ENCODE measurements at places on chromosomes 7 and 10.

DNA sequence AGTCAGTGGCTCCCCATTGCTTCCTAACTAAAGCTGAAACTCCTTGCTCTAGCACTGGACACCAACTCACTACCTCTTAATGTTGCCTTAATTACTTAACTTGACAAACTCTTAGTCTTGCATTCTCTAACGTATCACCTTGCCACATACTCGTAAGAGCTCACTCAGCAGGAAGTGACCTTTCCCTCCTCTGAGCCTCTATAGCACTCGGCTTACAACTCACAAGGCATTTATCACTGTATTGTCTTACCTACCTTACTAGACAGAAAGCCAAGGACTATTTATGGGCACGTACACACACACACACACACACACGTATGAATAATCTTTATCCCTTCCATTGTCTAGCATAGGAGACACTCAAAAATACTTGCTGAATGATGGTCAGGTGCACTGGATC is 21.2 kb downstream of the CEP41 start:
- DNase-seq, result no peak

- no peak for DNase-seq
Measured at GRCh38 chr7:99557940-99558305, 519 bp upstream of the ZNF655 start.

- no peak for DNase-seq
Measured at GRCh38 chr10:51640120-51640819, 59.1 kb downstream of the CSTF2T start.

DNA sequence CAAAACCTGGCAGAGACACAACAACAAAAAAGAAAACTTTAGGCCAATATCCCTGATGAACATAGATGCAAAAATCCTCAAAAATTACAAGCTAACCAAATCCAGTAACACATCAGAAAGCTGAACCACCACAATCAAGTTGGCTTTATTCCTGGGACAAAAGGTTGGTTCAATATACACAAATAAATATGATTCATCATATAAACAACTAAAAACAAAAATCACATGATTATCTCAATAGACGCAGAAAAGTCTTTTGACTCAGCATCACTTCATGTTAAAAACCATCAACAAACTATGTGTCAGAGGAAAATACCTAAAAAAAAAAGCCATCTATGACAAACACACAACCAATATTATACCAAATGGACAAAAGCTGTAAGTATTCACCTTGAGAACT is 283.5 kb downstream of the THSD7A start:
- DNase-seq, result no peak

DNA sequence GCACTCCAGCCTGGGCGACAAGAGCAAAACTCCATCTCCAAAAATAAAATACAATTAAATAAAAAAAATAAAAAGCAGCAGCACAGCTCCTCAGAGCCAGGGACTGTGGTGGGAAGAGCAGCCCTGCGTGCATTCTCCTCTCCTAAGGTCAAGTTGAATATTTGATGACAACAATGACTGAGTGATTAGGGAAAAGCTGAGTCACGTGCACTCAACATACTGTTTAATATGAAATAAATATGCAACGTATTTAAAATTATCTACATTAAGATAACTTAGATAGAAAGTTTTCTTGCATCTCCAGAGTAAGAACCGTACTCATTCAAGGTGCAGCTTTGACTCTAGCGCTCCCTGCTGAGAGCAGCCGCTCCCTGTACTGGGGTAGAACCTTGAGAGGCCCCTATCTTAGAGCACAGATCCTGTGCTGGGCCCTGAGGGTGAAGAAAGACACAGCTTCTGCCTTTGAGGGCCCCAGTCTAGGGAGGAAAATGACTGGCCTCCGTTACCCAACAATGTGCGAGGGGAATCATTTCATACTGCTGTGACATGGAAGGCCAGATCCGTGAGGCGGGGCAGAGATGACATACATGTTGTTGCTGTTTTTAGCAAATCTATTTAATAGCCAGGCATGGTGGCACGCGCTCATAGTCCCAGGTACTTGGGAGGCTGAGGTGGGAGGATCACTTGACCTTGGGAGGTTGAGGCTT is 81.1 kb downstream of the SVIL start:
- no peak for DNase-seq

GRCh38 chr7:24727154-24728120 is 29.8 kb downstream of the GSDME start:
- no peak for DNase-seq

GRCh38 chr10:630581-631073 is 58.8 kb downstream of the DIP2C start:
- DNase-seq, result no peak

DNA sequence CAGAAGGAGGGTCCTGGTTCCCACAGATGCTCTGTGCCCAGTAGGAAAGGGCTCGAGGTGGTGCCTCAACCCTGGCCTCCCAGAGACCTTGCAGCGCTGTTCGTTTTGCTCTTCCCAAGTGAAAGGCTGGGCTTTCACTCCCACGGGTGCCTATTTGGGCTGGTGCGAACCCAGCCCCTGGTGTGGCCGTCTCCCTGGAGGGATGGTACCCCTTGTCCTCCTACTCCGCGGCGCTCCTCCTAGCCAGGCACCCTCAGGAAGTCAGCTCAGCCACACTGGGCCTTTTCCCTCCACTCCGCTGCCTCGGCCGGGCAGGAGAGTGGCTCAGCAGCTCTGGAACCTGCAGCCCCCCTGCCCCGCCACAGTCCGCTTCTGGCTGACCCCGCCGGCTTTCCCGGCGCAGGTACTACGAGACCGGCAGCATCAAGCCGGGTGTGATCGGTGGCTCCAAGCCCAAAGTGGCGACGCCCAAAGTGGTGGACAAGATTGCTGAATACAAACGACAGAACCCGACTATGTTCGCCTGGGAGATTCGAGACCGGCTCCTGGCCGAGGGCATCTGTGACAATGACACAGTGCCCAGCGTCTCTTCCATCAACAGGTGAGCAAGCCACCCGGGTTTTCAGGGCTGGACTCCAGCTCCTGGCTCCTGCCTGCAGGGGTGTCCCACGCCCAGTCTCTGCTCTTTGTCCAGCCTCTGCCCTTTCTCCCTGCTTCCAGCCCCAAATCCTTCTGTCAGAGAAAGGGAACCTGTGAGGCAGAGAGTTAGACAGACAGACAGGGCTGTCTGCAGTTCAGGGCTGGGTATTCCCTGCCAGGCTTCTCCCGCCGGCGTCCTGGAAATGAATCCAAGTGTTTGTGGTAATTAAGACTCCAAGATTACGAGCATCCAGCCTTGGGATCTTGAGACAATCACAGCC is 5.2 kb downstream of the PAX2 start:
- DNase-seq, result no peak

DNA sequence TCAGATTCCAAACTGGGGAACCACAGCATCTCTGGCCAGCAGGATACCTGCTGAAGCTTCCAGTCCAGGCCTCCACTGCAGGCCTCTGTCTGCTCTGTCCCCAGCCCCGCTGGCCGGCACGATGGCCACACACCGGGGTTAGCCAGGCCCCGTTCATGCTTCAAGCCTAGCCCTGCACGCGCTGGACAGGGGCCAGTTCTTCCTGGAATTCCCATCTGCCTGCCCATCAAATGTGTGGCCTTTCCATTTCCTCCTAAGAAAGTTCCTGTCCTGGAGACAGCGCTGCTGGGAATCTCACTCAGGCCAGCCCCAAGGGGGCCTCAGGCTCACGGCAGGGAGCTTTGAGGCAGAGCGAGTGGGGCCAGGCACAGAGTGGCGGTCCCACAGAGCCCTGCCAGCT is 18.0 kb downstream of the SH2B2 start:
- DNase-seq, result no peak
